Activated CD4-positive, CD25-positive, alpha-beta regulatory T cell treated with anti-CD3 and anti-CD28 coated beads, Interleukin-2, amount 50 U/mL, for 72 hours (primary cell): ENCODE measurements at places on chromosomes 1 and 21.

DNA sequence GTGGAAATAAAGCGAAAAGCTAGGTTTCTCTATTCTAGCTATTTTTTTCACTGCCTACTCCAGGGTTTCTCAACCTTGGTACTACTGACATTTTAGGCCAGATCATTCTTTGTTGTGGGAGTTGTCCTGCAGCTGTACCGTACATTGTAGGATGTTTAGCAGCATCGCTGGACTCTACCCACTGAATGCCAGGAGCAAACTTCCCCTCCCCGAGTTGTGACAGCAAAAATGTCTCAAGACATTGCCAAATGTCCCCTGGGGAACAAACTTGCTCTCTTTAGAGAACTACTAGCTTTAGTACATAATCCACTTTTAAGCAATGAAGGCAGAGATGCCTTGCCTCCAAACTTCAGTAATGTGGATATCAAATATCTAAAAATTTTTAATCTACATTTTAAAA is 122.8 kb downstream of the PLPPR5 start:
- DNase-seq, result no peak

DNA sequence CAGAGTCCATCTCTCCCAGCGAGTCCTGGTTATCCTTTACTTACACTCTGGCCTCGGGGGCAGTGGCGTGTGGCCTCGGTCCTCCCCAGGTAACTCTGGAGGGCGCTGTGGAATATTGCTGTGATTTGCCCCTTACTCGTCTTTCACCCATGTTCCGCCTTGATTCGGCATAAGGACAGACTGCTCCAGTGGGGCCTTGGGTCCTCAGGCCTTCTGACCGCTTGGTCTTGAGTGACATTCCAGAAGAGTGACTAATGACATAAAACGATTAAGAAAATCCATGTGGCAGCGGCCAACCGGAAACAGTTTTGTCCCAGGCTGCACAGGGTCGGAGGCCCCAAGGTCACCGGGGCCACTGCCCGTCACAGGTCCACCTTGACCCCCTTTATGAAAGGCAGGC is 11.0 kb downstream of the ICMT start:
- no peak for DNase-seq

- DNase-seq, result no peak
These were observed 59.8 kb downstream of the ADCY10 start for GRCh38 chr1:167854184-167854583.

GRCh38 chr1:245566952-245567351 is 412.2 kb downstream of the KIF26B start:
- no peak for DNase-seq

GRCh38 chr1:64171246-64171645 is 32.2 kb upstream of the UBE2U start:
- DNase-seq, result no peak

DNA sequence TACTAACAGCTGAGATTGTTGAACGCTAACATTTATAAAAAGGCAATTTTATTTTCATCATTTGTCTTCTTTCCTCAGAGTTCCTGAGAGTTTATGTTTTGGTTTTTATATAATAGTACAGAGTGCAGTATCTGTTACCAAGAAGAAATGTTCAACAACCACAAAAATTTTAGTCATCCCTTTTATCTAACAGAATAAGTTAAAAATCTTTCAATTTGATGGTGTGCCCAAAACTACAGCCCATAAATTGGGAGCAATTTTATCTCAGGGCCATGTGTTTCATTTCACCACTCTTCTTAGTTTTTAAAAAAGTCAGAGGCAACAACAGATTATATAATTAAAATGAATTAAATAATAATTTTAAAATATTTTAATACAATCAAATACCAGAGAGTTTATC is 37.1 kb downstream of the NEXN start:
- no peak for DNase-seq

DNA sequence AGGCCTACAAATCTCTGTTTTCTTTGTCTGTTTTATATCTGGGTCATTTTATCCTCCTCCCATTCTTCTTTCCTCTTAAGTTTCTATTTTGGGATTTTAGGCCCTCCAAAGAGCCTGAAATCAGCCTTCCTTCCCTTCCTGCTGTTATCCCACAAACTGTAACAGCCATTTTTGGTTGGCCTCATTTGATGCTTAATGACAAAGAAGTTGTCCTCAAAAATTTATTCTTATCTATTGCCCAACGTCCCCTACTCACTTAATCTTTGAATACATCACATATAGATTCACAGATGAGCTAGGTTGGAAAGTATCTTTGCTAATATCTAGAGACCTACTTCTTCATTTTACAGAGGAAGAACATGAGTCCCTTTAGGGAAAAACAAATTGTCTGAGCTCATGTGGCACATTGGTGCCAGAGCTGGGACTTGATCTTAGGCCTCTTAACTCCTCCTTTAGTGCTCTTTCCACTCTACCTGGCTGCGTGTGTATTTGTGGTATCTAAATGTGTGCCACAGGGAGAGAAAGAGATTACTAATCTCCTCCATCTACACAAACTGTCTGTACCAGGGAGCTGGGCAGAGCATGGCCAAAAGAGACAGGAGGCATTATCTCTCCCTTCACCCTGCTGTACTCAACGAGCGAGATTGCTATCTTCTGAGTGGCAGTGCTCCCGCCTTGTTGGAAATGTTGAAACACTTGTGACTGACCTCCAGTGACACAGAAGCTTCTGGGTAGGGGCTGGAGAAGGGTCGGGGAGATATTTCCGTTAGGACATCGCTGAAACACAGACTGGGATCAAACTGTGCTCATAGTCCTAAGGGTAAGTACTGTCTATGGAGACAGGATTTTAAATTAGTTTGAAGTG is 30.1 kb downstream of the RHEX start:
- no peak for DNase-seq

DNA sequence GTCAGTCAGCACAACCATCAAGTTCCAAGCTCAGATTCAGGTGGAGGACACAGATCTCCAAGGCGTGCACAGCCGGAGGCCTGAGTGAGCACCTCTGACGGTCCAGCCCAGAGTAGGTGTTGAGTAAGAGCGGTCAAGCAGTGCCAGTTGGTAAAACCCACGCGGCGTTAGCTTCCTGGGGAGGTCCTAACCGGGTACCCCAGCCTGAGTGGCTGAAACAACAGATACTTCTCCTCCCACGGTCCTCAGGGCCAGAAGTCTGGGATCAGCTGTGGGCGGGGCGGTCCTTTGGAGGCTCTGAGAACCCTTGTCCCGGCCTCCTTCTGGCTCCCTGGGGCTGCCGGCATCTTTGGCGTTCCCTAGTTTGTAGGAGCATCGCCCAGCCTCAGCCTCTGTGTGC is 94.4 kb downstream of the PRDM16 start:
- no peak for DNase-seq

DNA sequence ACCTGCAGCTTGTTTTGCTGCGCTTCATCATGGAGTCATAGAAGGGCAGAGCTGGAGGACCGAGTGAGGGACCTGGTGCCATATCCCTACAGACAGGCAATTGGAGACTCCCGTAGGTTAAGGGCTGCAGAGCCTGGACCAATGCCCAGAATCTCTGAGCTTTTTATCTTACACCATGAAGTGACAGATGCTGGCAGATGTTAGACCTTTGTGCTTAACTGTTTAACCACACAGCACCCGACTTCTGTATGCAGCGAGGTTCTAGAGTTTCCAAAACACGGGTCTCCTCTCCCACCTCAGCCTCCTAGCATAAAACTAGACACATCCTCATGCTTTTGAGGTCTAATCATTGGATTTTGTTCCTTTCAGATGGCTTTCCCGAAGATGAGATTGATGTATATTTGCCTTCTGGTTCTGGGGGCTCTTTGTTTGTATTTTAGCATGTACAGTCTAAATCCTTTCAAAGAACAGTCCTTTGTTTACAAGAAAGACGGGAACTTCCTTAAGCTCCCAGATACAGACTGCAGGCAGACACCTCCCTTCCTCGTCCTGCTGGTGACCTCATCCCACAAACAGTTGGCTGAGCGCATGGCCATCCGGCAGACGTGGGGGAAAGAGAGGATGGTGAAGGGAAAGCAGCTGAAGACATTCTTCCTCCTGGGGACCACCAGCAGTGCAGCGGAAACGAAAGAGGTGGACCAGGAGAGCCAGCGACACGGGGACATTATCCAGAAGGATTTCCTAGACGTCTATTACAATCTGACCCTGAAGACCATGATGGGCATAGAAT is 47.6 kb downstream of the B3GALT5 start:
- no peak for DNase-seq

GRCh38 chr1:47722909-47723580 is 274.1 kb downstream of the TRABD2B start:
- DNase-seq, result no peak

DNA sequence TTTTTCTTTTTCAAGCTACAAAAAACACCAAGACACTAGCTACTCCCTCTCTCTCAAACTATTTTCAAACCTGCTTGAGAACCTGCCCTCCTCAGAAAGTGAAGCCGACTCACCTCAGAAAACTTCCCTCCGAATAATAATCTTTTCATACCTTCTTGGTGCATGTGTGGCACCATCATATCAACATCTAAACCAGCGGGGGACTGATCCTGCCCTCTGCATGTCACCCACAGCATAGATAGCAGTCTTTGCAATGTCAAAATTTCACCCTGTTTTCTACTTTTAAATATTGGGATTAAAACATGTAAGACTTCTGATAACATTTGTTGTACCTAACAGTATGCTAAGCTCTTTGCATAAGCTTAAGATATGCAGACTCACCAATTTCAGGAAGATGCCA is 1260.3 kb downstream of the PLA2G4A start:
- DNase-seq, result no peak
